CD4-positive, alpha-beta T cell treated with Interleukin-1 beta for 1 hour (primary cell): ENCODE measurements at places on chromosomes 4 and X.

DNA sequence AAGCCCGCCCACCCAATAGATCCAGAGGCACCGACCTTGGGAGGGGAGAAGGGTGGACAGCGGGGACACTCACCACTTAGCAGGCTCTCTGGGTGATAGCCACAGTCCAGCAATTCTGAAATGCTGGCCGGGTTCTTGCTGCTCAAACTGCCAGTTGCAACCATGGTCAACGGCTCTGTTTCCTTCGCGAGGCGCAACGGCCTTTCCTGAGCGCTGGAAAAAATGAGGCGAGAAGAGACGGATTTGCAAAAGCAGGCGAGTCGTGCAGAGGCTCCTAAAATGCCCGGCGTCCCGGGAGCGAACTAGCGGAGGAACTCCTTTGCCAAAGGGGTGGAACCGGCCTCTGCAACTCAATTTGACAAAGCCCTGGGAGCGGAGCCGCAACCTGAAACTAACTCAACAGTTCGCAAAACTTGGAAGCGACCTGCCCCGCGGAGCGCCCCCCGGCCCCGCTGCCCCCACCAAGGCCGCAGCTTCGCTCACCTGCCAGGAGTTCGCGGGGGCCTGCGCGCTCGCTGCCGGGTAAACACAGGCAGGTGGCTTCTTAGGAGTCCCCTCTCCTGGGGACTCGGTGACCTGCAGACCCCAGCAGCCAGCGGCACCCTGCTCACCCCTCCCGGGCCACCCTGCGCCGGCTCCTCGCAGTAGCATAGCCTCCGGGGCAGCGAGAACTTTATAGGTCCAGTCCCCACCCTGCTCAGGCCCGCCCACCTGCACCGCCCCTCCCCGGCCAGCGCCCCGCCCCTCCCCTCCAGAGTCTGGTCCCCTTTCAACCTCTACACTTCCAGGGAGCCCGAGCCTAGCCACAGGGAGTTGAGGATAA, at the start of gene DDIT4L:
TSS of gene DDIT4L (minus strand) at position 649 of the 823 bp plus-strand sequence. CDS start at position 164, 485 bp downstream.
- DNase-seq, result no peak

- no peak for DNase-seq
Observed at GRCh38 chr4:143455211-143455610, 58.3 kb upstream of the SMARCA5 start.

DNA sequence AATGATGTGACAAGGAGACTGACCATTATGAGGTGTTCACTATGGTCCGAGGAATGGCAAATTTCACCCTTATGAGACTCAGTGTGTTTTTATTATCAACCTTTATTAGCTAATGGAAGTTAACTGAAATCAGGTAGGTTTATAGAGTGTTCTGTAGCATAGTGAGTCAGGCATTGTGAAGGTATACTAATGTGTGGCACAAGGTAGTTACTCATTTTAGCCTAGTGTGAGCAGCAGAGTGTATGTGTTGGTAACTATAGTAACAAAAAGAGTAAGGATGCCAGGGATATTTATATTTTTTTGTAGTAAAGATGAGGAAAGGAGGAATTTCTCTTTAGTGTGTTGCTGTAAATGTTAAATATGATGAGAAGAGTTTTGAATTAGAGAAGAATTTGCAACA, 12.0 kb downstream of the PDLIM5 start:
- no peak for DNase-seq

DNA sequence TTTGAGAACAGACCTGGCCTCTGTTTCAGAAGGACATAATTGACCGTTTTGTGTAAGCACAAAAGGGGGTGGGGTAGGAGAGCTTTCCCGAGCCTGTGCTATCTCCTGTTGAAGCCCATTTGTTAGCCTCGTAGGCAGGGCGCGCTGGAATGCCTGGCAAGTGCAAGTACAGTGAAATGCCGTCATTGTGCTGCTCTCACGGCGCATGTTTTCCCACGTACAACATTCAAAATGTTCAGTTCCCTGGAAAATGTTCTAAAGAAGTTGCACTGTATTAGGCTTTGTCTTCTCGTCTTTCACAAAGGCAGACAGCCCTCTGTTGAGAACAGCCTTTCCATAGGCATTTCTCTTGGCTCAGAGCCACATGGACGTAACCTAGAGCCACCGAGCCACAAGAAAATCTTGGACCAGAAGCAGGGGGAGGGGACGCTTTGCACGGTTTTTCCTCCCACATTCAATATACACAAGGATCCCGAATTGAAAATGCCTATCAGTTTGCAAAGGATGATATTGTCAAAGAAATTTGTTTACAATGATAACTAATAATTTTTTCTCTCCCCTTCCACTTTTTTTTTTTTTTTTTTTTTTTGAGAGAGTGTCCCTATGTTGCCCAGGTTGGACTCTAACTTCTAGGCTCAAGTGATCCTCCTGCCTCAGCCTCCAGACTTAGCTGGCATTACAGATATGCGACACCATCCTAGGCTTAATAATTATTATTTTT, 54.6 kb upstream of the RAPGEF2 start:
- no peak for DNase-seq

DNA sequence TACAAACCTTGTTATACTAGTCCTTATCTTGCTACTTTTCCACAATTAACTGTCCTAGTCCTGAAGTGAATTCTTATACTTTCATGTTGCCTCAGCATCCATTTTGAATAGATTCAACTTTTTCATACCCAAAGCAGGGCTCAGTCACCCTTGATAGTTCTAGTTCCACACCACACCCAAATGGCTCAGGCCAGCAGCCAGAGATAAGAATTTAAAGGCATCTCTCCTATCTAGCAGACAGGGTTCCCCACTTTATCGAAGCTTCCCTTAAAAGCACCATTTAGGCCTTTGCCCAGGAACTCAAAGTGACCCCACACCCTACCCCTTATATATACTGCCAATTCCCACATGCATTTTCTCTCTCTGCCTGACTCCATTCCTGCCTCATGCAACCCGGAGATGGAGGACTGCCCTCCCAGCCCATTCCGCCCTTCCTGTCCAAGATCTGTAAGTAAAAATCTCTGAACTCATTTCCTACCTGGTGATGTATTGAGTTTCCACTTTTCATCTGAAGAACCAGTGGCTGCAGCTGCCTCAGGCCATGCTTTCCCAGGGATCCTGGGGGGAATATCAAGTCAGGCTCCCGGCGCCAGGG, 63.7 kb upstream of the TXK start:
- DNase-seq, result no peak

DNA sequence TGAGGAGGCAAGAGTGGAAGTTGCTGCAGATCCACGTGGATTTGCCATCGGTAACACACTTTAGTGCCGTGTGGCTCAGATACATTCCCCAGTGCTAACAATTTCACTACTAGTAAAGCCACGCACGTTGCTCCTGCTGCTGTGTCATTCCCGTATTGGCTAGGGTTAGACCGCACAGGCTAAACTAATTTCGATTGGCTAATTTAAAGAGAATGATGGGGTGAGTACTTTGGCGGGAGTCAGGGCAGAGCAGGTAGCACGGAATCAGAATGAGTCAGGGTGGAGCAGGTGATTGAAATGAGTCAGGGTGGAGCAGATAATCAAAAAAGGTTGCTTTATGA, 1337.5 kb downstream of the FSTL5 start:
- no peak for DNase-seq

DNA sequence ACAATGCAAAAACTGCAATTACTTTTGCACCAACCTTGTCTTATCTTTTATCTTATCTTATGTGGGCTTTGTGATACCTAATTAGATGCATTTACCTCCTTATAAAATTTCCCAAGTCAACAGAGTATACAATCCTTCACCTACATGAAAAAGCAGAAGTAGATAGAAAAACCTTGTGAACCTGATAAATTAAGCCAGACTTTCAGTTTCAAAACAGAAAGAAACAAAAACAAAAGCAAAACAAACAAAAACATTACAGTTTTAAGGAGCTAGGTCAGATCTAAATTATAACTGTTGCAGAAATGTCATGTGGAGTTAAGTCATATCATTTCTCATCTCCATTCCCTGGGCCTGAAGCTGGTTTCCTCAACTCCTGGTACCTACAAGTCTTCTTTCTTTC, 24.9 kb upstream of the CXXC4 start:
- DNase-seq, result no peak

DNA sequence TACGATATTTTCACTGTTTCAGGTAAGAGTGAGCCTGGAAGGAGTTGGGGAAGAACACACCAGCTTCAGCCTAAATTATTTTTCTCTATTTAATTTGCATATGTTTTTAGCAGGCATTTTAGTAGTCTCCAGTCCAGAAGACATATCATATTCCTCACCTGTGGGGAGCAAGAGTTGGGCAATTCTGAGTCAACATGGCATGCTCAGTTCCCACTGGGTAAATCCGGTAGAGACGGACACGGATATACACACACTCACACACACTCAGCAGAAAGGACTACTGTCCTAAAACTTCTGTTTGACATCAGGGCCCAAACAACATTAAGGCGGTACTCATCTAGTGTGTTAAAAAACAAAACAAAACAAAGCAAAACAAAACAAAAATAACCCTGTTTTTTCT, 4.9 kb upstream of the BEX4 start:
- DNase-seq, result no peak

GRCh38 chr4:6327220-6327917, 57.7 kb downstream of the WFS1 start:
- peak; percentile 74 for DNase-seq

- DNase-seq, result no peak
Observed at GRCh38 chr4:94642561-94642866, 115.2 kb upstream of the BMPR1B start.

DNA sequence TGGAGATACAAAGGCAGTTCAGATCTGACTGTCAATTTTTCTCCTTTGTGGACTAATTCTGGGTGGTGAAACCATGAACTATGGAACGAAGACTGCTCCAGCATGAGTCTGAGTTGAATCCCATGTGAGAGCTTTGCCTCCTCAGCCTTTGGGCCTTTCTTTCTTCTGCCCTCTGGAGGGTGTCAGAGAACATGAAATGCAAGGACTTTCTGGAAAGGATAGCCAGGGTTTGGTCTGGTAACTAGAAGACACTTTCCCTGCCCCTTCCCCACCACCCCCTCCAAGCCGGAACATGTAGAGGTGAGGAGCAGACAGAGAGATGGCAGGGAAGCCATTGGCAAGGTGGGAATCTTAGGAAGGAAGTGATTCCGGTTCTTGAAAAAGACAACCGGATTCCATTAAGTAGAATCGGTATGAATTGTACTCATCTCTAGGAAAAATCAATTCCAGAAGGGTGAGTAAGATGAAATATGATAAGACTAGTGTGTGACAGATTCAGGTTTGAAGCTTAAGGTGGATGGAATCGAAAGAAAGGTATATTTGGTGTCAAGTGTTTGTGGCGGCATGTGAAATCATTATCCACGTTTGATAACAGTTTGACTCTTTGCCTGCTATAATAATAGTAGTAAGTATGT, 19.0 kb downstream of the FHL1 start:
- DNase-seq, result no peak

DNA sequence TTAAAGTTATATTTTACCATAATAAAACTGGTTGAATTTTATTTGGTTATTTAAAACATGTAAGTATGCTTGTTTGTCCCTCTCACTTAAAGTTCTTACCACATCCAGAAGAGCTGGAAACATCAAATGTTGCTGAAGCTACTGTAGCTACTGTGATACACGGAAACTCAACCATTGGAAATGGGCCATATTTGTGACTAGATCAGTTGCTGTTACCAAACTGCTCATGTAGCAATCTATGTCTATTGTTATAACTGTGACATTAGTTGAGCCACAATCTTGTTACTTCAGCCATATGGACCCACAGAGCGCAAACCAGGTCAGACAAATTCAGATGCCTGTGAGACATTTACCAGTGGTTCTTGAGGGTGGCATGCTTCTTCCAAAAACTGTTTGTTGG, 41.6 kb downstream of the NDNF start:
- no peak for DNase-seq

DNA sequence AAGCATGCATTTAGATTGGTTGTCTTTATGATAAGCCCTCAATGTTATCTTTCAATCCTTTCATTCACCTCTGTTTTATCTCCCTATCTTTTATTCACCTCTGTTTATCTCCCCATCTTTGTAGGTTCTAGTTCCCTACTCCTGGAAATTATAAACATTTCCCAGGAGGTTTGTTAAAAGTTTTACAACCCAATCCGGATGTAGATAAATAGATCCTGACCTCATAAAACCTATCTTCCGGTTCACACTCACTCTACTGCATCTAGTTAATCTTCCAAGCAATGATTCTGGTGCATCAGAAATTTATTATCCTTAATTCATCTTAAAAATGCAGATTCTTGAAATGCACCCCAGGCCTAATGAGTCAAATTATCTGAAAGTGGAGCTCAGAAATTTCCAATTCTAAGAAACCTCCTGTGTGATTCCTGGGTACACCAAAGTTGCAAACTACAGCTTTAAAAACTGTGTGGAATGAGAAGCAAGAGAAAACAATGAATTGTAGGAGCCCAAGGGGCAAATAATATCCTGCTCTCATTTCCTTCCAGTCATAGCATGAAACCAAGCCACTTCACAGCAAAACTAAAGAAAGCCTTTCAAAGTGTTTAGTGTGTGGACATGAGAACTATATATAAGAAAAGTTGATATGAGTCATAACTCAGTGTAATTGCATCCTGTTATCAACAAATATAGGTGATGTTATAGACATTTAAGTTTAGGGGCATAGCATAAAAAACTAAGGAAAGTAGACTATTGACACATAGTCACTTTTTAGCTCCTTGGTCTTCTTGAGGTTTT, 51.1 kb upstream of the UGT8 start:
- DNase-seq, result no peak

DNA sequence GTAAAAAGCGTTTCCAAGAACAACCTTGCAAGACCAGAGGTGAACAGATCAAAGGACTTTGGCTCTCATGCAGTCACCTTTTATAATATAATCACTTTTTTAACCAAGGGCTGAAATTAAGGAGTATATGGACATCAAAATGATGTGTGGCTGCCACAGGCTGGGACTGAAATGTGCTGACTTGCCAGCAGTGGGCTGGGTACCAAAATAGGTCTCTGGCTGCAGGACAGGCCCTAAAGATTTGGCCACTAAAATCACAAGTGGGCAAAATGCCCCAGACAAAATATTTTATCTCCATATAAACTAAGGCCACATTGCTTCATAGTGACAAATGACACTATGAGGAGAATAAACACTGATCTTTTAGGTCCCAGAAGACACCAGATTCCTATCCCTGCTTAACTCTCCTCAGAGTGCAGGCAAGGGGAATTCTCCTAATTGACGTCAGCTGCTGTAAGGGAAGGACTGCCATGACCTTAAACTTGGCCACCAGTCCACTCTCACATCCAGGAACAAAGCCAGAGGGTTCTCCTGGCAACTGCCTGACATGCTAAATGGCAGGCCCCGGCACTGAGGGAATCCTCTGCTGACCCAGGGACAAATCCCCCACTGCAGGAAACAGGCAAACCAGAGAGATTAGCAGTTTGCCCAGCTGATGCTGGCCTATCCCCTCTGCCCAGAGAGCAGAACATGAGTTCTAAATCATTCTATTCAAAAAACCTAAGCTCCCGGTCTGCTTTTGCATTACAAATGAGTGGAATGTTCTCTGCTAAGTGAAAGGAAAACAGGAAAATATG, 155.8 kb downstream of the PPP3CA start:
- DNase-seq, result no peak

DNA sequence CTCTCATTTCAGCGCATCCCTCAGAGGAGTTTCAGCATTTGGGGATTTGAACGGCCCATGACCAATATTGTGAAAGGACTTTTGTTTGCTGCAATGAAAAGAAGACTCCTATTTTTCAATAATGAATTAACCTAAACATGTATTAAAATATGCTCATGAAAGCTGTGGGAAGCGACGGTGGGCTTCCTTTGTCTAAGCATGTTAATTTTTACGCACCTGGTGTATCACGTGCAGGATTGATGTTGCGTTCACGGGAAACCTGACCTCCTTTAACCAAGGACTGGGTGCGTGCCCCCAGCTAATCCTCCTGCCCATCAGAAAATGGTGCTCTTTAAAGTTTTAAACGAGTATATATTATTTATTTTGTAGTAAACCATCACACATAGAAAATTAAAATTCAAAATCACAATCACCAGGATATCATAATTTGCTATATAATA, 590 bp upstream of the CCDC110 start:
- DNase-seq, result no peak
